ENCODE measurements at places on chromosomes 2 and 18. TPM values are rescaled to one million over a fixed set of nuclear protein-coding genes. Genes with fewer than 3 reads are reported as not detected.

The GREB1 gene
- total RNA-seq = 18.5 TPM

The MAPK4 gene
- 16.1 TPM for total RNA-seq

The SH3YL1 gene
- 111 TPM for total RNA-seq

The SP110 gene
- 15.7 TPM for total RNA-seq

The DCC gene
- 10.0 TPM for total RNA-seq

The NTSR2 gene
- 0.44 TPM for total RNA-seq

The GCG gene
- 0.99 TPM for total RNA-seq

The RGPD6 gene
- 111 TPM for total RNA-seq

The DNAJC10 gene
- total RNA-seq = 80.4 TPM

The MAP2 gene
- total RNA-seq = 267 TPM

The TPO gene
- 2.0 TPM for total RNA-seq

The GKN2 gene
- total RNA-seq = not detected

The BOLL gene
- 0.27 TPM for total RNA-seq

The CDK5R2 gene
- total RNA-seq = 16.2 TPM

The ZNF396 gene
- total RNA-seq = 5.8 TPM

The SPP2 gene
- total RNA-seq = not detected

The C2orf66 gene
- total RNA-seq = 0.55 TPM

The TMEM127 gene
- total RNA-seq = 23.3 TPM

Measured in camera-type eye (tissue), 1 donor.